ENCODE measurements at places on chromosomes 7 and 10.

DNA sequence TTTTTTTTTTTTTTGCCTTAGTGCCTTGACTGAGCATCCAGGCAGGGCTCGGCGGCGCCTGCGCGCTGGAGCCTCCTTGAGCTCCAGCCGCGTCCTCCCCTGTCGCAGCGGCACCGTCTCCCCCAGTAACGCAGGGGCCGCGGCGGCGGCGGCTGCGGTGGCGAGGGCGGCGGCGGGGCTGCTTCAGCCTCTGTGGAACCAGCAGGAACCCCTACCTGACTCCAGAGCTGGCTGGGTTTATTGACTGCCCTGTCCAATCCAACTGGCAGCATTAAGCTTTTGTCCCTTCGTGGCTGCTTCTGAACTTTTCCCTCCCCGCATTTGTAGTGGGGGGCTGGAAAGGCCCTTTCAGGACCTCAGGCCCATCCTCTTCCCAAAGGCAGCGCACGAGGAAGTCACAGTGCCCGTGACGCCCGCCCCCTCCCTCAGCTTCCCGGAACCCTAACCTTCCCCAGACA is at the start of gene GPR85:
Gene GPR85, minus strand, starts transcription at position 397 of the 458 bp plus-strand sequence. CDS start 2,106 bp downstream, outside the sequence.
- peak; percentile 63 for DNase-seq

DNA sequence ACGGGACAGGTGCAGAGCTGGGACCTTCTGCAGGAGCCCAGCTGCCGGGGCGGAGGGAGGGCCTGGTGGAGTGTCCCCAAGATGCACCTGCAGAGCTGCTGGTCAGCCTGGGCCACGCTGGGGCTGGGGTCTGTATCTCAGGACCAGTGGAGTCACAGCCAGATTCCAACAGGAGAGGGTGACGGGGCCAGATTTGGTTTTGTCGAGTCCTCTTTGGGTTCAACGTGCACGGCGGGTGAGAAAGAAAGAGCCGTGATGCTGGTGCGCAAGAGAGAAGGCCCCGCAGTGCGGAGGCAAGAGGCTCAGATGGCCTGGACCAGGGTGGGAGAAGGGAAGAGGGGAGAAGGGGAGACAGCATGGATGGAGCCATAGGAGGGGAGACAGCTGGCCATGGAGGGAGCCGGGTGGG is 462.9 kb downstream of the PTPRN2 start:
- DNase-seq: no peak

GRCh38 chr10:22693860-22694259 is 20.5 kb downstream of the PIP4K2A start:
- DNase-seq: no peak

DNA sequence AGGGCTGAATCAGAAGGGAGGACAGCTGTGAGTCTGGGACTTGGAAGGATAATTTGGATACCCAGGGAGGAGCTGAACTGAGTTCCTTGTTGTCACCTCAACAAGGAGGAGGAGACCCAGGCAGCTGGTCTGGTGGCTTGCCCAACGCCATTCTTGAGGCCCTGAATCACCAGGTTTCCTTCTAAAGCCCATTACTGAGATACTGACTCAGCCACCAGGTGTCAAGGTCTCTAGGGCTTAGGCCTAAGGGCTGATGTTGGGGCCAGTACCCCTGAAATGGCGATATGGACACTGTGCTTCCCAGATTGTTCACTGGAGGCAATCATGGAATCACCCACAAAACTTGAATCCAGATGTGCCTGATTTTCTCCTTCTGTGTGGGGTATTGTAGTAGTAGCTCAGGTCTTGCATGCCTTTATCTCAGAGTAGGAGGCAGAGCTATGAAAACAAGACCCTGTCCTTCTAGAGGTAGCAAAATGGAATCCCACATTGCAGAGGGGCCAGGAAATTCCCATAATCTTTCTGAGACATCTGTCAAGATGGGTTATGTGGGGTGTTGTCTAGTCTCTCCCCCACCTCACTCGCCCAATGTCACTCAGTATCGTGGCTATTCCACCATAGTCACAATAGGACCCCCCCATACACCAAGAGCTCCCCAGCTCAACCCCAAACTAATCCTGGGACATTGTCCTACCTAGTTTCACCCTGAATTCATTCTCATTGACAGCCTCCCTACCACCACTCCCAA is 1.8 kb upstream of the ATG9B start:
- no peak for DNase-seq

- no peak for DNase-seq
Measured at GRCh38 chr7:134044682-134045081, 82.5 kb upstream of the LRGUK start.

- peak; percentile 54 for DNase-seq
Measured at GRCh38 chr7:124784879-124785818, 19.6 kb upstream of the GPR37 start.

DNA sequence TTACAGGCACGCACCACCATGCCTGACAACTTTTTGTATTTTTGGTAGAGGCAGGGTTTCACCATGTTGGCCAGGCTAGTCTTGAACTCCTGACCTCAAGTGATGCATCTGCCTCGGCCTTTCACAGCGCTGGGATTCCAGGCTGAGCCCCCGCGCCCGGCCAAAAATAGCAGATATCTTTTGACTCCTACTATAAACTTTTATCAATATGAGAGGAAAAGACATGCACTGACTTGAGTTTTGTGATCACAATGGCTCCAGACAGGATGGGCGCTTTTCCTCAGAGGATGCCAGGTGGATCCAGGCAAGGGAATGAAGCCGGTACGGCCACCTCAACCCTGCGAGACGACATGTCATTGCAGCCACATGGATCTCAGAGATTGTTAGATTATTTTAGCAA is 123.9 kb downstream of the DNAJB6 start:
- no peak for DNase-seq

- DNase-seq: no peak
Measured at GRCh38 chr10:130857631-130858295, 453.8 kb downstream of the TCERG1L start.

- no peak for DNase-seq
Measured at GRCh38 chr7:27066148-27066547, 29.7 kb downstream of the HOXA1 start.

GRCh38 chr10:24104895-24105294 is 104.0 kb upstream of the KIAA1217 start:
- DNase-seq: no peak

DNA sequence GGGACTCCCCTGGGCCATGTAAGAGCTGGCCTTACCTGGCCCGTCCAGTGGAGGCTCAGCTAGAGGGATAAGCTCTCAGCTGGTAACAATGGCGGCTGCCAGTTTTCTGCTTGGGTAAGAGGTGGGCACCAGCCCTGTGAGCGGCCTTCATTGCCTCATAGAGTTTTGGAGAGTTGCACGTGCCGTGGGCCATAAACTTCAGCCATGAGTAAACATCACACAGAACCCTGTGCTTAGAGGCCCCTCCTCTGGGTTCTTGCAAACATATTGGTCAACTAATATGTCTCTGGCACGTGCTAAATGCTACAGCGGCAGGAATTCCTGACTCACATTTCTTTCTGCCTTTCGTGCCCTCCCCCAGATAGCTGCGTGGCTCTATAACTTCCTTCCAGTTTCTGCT is 103.9 kb upstream of the LEP start:
- no peak for DNase-seq

GRCh38 chr7:42057331-42057730 is 179.7 kb downstream of the GLI3 start:
- DNase-seq: no peak

DNA sequence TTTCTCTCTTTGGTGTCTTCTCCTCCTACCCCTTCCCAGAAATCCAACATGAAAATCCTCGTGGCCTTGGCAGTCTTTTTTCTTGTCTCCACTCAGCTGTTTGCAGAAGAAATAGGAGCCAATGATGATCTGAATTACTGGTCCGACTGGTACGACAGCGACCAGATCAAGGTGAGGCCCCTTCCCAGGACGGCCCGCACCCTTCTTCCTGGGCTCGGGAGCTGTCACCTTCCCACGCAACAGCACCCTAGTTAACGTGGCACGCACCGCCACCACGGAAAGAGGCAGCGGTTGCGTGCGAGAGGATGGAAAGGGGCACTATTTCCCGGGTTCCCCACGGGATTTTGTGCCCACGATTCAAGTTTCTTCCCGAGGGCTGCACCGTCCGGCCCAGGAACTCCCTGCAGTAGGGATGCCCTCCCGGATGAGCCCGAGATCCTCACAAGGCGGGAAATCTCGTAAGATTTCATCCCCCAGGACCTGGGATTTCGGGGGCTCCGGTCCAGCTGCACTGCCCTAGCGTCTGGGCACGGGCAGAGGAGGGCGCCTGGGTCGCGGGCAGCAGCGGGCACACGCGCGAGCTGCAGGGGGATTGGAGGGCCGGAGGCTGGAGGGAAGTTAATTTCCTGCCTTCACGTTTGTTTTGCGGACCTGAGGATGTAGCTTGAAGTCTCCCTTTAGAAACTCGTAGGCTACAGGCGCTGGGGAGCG is 834 bp downstream of the TAC1 start:
- DNase-seq: no peak

DNA sequence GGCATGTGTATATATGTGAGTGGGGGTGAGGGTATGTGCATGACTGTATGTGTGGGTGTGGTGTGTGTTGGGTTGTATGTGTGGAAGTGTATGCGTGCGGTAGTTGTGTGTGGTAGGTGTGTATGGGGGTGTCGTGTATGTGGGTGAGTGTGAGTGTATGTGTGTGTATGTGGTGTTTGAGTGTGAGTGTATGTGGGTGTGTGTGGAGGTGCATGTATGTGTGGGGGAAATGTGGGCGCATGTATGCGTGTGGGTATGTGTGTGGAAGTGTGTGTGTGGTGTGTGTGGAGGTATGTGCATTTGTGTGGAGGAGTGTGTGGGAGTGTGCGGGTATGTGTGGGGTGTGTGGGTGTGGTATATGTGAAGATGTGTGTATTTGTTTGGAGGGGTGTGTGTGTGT is 269.5 kb downstream of the GPR158 start:
- no peak for DNase-seq

- no peak for DNase-seq
Measured at GRCh38 chr7:134993877-134994456, 7.7 kb downstream of the AGBL3 start.
